ENCODE measurements at places on chromosomes 1 and 21. TPM values are rescaled to one million over a fixed set of nuclear protein-coding genes. Genes with fewer than 3 reads are reported as not detected.

GRCh38 chr1:31860581-31860980 lies 44.8 kb upstream of the SPOCD1 start:
- no peak for DNase-seq

GRCh38 chr21:32764186-32764585 lies 7.4 kb downstream of the PAXBP1 start:
- no peak for DNase-seq

- DNase-seq, result peak; percentile 36
These were observed 90.8 kb downstream of the ZP4 start for GRCh38 chr1:237799762-237800474.

The SLC35E2B gene
- total RNA-seq, result 77.0 TPM

DNA sequence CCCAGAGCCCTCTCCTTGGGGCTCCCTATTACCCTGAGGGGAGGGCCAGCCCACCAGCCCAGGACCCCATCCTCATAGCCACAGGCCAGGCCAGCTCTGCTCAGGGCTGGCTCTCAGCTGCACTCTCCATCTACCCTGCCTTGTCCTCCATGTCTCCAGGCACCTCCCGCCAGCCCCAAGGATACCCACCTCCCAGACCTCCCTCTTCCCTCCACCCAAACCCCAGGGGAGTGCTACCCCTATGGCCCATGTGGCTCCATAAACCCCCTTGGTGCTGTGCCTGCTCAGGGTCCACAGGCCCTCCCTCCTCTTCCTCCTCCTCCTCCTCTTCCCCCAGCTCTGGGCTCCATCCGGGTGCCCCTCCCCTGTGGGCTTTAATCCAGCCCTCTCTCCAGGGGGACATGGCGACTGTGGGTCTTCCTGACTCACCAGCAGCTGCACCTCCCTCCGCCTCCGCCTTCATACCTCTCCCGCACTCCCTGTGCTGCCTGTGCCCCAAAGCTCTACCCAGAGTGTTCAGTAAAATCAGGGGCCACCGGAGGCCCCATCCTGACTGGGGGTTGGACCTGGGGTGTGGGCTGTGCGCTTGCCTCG lies 9.1 kb downstream of the YBEY start:
- DNase-seq, result no peak
